ENCODE measurements at places on chromosomes 12 and 14.

- no peak for DNase-seq
Measured at GRCh38 chr12:18066666-18067065, 23.3 kb downstream of the RERGL start.

GRCh38 chr12:662566-663292 is 516 bp downstream of the NINJ2 start:
- no peak for DNase-seq

- DNase-seq = peak; percentile 16
Measured at GRCh38 chr12:69779928-69780327, 41.3 kb downstream of the RAB3IP start.

- DNase-seq = peak; percentile 11
Measured at GRCh38 chr12:25557830-25558436, 4.8 kb upstream of the LMNTD1 start.

- DNase-seq = no peak
Measured at GRCh38 chr12:78120306-78120705, 289.6 kb downstream of the NAV3 start.

GRCh38 chr14:61581955-61582615 is 113.2 kb upstream of the HIF1A start:
- DNase-seq = no peak

- DNase-seq = no peak
Measured at GRCh38 chr14:92397150-92397952, 74.4 kb downstream of the SLC24A4 start.

DNA sequence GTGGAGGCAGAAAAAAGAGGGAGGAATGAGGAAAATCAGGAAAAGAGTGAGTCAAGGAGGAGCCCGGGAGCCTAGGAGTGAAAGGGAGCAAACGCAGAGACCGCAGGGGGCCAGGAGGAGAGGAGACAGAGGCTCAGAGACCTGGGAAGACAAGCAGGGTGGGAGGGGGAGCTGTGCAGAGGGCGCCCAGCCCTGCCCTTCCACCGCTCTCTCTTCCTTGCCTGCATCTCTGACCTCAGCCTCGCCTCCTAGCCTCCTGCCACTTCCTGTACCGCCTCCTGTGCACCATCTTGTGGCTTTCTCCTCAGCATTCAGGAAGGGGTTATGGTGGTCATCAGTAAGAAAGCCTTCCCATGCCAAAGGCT is 1.3 kb downstream of the CLSTN3 start:
- no peak for DNase-seq

DNA sequence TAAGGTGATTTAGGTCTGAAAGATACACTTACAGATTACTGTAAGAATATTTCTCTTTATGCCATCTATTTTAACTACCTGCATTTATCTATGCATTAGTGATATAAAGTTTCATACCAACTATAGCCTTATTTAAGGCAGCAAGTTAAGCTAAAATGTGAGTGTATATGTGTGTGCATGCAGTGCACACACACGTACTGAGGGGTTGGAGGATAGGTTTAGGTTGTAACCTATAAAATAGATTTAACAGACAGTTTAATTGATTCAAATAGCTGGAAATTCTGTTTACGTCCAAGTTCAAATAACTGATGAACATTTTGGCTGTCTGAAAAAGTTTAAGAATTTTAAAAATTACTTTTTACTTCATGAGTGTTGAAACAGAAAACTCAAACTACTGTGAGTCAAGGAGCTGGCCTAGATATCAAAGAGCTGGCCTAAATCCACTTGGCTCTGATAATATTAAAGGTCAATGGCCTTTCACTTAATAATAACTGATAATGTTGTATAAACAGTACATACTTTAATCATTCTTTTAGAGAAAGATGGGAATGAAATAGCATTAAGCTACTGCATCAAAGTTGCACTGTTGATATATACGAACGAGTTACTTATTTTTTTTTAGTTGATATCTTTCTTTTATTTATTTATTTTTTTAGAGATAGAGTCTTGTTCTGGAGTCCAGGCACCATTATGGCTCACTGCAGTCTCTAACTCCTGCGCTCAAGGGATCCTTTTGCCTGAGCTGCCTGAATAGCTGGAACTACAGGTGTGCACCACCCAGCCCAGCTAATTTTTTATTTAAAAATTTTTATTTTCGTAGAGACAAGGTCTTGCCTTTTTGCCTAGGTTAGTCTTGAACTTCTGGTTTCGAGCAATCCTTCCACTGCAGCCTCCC is 13.8 kb upstream of the KCNJ8 start:
- DNase-seq = no peak

GRCh38 chr14:28762303-28762954 is 4.2 kb upstream of the FOXG1 start:
- no peak for DNase-seq

DNA sequence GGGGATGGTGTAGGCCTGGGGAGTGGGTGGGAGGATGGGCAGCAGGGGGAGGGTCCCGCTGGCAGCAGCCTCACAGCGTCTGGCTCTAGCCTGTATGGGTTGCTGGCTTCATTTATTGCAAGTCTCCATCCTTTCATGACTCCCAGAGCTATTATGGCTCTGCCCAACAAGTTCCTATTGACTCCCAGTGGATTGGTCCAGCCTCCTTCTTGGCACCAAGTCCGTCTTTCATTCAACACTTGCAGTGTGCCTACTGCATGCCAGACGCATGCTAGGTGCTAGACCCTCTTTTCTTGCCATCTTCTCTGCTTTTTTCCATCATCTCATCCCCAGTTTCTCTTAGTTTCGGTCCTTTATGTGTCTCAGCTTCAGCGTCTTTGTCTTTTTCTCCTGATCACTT is 1.1 kb downstream of the PSMB11 start:
- DNase-seq = no peak

DNA sequence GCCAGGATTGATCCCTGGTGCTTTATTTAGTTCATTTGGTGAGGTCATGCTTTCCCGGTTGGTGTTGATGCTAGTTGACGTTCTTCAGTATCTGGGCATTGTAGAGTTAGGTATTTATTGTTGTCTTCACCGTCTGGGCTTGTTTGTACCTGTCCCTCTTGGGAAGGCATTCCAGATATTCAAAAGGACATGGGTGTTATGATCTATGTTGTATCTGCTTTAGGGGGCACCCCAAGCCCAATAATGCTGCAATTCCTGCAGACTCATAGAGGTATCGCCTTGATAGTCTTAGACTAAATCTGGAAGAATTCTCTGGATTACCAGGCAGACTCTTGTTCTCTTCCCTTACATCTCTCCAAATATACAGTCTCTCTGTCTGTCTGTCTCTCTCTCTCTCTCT is 42.1 kb downstream of the AK7 start:
- DNase-seq = no peak

DNA sequence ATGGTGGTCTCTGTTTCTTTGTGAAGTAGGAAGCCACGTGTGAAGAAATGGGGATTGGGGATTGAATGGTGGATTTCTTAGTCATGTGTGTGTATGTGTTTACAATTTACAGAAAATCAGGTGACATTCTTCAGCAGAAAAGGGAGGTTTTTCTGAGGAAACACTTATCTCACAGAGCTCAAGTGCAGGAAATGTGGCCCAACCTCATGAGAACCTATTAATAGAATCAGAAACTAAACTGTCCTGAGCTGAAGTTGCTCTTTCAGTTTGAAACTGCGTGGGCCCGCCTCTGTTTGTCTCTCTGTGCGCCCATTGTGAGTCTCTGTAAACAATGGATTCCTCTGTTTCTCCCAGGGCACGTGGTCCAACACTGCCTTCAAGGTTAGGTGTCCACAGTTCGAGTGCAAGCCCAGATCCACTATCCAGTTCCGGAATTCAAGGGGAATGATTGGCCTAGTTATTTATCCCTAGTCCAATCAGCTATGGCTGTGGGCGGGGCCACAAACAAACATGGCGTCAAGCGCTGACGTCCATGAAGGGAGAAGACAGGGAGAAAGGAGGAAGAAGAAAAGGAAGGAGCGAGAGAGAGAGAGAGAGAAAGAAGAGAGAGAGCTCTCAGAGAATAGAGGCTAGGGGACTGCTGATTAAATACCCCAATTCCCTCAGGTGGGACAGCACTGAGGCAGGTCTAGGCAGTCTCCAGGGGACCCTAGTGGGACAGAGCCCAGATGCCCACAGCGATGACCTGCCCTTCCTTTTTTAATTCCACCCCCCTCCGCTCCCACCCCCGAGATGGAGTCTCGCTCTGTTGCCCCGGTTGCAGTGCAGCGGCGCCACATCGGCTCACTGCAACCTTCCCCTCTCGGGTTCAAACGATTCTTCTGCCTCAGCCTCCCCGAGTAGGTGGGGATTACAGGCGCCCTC is 31.4 kb upstream of the C12orf76 start:
- DNase-seq = no peak

- no peak for DNase-seq
Measured at GRCh38 chr14:94244182-94244581, 48.9 kb downstream of the SERPINA10 start.

All from HEK293T (cell line).